ENCODE measurements at places on chromosomes 6 and 20.

DNA sequence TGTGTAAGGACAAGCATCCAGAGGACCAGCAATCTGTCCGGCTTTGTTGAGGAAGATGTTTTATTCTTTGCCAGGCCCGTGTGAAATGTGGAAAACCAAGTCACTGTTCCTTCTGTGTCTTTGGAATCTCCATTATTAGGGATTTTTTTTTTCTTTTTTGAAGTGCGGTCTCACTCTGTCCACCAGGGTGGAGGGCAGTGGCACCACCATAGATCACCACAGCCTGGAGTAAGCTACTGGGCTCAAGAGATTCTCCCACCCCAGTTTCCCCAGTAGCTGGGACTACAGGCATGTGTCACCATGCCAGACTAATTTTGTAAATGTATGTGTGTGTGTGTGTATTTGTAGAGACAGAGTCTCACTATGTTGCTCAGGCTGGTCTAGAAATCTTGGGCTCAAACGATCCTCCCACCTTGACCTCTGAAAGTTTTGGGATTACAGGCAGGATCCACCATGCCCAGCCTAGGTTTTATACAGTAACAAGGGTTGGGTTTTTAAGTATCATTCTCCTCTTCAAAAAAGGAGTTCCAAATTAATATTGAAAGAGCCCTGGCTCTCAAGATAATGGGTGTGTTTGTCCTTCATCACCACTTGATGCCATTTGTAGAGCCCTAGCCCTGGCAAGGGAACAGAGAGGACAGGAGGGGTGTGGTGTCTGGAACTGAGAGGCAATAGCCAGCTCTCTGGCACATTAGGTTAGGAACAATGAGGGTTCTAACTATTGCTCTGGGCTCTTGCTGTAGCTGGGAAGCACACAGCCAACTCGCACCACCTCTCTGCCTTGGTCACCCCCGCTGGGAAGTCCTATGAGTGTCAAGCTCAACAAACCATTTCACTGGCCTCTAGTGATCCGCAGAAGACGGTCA, 3.1 kb downstream of the LAMP5 start:
- DNase-seq, result peak; percentile 48

DNA sequence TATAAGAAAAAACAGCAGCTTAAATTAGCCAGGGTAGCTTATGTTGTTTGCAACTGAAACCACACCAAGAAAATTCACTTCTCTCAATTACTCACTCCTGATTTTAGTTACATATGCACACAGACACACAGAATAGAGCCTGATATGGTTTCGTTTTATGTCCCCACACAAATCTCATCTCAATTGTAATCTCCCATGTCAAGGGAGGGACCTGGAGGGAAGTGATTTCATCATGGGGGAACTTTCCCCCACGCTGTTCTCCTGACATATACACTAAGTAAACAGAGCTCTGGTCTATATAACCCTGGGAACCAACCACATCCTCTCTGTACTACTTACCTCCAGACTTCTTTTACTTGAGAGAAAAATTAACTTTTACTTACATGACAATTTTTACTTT, 9.8 kb downstream of the OR12D1 start:
- DNase-seq, result no peak

DNA sequence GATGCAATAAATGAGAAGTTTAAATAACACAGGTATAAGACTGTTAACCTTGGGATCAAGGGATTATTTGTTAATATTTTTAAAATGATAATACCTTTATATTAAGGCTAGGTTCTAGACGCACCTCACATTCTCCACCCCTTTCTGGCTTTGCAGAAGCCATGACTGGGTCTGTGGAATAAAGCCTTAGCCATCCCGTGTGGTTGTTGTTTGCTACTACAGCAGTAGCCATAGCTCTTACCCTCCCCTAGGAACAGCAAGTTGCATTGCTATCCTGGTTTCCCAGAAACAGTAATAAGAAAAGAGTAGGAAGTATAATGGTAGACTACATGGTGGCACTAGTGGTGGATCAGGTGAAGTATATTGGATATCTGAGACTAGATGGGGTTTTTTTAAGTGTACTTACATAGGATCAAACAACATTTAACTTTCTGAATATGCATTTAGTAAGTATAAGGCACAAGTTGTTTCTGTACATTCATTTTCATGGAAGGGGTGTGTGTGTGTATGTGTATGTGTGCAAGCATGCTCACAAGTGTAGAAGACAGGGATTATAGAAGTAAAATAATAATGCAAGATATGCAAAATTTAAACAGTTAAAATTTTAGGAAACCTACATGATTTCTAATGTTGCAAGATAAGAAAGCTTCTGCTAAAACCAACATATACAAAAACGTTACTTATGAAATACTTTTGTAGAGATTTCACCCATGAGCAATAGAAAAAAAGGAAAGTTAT, 384.2 kb downstream of the PRKN start:
- DNase-seq, result peak; percentile 62

- DNase-seq, result no peak
These were observed 318.7 kb downstream of the SOX4 start for GRCh38 chr6:21912151-21912832.

GRCh38 chr6:97097068-97098047, 172.8 kb downstream of the KLHL32 start:
- DNase-seq, result no peak

GRCh38 chr20:61938839-61939690, 126.6 kb downstream of the TAF4 start:
- DNase-seq, result no peak

DNA sequence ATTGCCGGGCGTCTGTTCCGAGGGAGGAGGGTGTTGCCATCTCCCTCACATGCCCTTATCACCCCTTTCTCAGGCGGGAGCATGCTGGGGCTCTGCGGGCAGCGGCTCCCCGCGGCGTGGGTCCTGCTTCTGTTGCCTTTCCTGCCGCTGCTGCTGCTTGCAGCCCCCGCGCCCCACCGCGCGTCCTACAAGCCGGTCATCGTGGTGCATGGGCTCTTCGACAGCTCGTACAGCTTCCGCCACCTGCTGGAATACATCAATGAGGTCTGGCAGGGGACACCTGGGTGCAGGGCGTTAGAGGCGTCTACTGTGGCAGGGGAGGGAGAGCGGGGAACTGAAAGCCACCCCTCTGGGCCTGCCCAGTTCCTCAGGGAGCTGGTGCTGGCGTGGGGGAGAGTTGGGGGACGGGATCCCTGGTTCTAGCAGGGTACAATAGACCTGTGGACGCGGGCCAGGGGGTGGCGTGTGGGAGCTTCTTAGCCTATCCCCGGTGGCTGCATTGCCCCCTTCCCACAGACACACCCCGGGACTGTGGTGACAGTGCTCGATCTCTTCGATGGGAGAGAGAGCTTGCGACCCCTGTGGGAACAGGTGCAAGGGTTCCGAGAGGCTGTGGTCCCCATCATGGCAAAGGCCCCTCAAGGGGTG, 697 bp downstream of the PPT2 start:
- DNase-seq, result peak; percentile 91

DNA sequence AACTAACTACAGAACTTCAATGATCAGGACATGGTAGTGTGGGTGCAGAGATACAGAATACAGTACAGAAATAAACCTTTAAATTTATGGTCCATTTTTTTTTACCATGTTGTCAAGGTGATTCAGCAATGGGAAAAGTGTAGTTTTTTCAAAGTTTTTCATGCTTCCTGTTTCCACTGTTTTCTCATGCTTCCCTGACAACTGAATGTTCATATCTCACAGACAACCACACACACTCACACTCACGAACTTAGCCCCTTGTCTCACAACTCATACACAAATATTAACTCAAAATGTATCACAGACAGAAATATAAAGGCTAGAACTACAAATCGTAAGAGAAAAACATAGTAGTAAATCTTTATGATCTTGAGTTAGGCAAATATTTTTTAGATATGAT, 232.6 kb upstream of the CDYL start:
- DNase-seq, result no peak

GRCh38 chr6:89216411-89216810, 747 bp downstream of the GABRR1 start:
- no peak for DNase-seq

- no peak for DNase-seq
These were observed 5.9 kb upstream of the NQO2 start for GRCh38 chr6:2993755-2994317.

GRCh38 chr20:63054103-63054474, 47.3 kb upstream of the BHLHE23 start:
- no peak for DNase-seq

DNA sequence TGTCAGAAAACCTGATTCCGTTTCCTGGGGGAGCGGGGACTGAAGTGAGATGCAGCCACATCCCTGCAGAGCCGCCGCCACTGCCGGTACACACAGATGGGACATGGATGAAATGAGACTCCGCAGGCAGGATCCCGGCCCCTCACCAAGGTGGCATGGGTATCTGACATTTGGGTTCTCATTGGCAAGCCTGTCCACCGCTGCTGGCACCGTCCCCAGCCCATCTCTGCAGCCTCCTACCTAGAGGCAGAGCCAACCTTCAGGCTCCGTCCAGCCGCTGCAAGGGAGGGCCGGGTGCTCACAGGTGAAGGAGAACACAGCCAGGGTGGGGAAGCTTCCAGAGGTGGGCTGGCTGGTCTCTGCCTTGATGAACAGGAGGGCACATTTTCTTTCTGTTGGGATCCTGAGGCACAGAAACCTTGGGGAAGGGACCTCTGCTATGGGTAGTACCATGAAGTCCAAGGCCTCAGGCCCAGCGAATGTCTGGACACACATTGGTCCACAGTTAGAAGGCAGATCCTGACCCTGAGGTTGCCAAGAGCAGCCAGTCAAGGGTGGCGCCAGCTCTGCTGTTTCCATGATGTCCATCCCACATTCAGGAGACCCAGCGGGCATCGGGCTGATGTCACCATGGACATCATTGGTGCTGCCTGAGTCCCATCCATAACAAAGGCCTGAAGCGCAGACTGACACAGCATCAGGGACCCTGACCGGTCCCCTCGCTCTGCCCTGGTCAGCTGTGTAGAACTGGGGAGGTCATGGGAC, 177.4 kb downstream of the TAF4 start:
- DNase-seq, result no peak

Data from GM23338 (cell line).